GM04503 (cell line): ENCODE measurements at places on chromosomes 4 and X.

DNA sequence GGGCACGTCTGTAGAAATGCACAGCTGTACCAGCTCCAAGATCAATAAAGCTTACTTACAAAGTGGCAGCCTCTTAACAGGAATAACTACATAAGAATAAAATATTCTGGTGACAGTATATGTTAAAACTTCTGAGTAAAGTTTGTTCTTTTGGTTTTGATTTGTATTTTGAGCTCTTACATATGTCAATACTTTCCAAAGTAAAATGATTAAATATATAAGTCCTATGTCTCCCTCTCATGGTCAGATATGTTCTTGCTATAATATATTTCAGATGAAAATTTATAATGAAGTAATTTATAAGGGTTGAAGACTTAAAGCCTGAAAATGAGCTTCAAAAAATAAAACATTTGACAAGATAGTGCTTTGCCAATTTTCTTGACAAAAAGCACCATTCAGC, 254.4 kb downstream of the NPFFR2 start:
- no peak for DNase-seq

- DNase-seq = no peak
These were observed 449 bp downstream of the CTPS2 start for GRCh38 chrX:16711893-16712547.

GRCh38 chr4:120816296-120816965, 106.1 kb downstream of the PRDM5 start:
- DNase-seq = no peak

GRCh38 chrX:65712005-65712806, 44.8 kb downstream of the MSN start:
- DNase-seq = no peak

GRCh38 chr4:135741583-135741982, 1540.0 kb upstream of the PABPC4L start:
- no peak for DNase-seq

GRCh38 chr4:150038335-150039076, 39.7 kb upstream of the DCLK2 start:
- no peak for DNase-seq

DNA sequence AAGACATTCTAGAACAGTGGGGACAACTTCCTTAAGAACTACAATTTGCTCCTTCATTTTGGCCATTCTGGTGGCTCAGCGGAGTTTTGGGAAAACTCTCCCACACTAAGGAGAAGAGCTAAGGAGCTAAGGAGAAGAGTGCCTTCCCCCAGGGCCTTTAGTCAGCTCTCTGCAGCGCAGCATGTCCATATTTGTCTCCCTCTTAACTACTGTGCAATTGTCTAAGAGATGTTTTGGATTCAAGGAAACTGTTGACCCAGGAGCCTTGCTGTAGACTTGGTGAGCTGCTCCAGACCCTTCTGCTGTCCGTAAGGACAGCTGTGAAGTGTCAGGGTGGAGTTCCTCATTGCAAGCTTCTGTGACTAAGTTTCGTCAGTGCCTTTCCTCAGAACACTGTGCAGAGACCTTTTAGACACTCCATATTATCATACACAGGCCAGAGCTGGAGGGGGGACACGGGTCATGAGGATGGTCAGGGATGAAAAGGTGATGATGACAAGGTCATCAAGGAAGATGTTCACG, 179.0 kb downstream of the NHS start:
- no peak for DNase-seq

DNA sequence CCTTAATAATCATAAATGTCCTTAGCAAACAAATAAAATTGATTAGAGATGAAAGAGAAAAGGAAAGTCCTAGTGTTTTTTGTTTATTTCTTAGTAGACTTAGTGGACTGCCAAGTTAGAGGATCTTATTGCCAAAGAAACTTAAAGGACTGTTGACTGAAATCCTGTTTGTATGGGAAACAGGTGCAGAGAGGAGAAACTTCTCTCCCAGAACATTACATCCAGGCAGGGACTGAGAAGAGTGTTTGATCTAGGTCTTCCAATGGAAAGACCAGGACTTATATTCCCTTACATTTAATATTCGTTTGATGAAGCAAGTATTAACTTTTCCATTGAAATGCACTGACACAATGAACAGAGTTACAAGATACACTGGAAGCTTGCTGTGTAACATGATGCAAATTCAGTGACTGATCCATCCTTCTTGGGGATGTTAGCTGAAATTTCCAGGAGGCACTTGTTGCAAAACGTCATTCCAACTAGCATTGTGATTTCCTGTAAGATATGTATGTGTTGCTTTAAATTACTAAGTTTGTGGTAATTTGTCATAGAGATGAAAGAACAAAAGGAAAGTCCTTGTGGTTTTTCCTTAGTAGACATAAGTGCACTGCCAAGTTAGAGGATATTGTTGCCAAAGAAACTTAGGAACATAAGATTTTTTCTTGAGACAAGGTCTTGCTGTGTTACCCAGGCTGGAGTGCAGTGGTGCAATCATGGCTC, 505.6 kb downstream of the STIM2 start:
- DNase-seq = no peak

- no peak for DNase-seq
These were observed 231.7 kb upstream of the PGRMC2 start for GRCh38 chr4:128519163-128519830.

GRCh38 chr4:121408-122084, 2.8 kb upstream of the ZNF718 start:
- DNase-seq = no peak

DNA sequence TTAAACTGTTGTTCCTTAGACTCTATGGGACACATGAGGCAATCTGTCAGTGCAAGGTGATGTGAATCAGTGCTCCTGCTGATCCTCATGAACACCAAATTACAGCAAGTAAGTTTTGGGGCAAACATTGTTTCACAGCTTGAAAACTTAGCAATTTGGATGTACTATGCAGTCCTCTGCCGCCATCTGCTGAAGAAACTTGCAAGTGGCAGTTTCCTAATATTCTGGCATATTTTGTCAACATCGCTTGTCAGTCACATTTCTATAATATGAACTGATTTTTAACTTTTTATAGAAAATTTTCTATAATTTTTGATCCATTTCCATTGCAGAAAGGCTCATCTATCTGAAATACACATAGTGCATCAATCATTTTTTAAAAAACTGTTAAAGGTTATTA, 56.3 kb downstream of the ZAR1 start:
- no peak for DNase-seq

GRCh38 chr4:9933956-9934355, 87.3 kb downstream of the SLC2A9 start:
- DNase-seq = no peak

DNA sequence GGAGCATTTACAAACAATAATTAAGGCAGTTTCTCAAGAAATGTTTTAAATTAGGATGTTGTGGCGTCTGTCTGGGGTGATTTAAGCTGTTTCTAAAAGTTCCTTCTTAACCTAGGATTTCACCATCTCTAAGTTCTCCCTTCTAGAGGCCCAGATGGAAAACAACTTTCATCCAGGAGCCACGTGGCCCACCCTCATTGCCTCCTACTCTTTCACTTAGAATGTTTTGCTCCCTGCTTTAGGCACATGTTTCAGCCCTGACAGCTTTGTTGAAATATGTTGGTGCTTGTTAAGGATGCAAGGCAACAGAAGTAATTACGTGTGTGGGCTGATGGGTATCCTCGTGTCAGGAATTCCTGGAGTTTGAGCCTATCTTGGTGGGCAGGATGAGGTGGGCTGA, 131.3 kb downstream of the GUCY2F start:
- no peak for DNase-seq

GRCh38 chr4:109390115-109390768, 43.4 kb upstream of the SEC24B start:
- no peak for DNase-seq

DNA sequence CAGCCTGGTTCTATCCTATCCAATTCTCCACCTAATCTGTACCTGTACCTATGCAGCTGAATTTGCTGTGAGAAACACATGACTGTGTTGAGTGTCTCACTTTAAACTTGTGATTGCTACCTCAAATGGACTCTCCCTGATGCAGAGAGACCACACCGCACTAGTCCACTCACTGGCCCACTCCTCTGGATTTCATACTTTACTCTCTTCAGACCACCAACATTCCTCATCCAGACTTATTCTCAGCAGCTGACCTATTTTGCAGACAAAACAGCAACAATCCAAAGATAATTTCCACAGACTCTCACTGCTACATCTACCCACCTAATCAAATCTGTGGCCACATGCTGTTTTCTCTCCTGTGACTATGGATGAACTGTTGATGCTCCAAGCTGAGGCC, 45.2 kb downstream of the ACSL4 start:
- no peak for DNase-seq

DNA sequence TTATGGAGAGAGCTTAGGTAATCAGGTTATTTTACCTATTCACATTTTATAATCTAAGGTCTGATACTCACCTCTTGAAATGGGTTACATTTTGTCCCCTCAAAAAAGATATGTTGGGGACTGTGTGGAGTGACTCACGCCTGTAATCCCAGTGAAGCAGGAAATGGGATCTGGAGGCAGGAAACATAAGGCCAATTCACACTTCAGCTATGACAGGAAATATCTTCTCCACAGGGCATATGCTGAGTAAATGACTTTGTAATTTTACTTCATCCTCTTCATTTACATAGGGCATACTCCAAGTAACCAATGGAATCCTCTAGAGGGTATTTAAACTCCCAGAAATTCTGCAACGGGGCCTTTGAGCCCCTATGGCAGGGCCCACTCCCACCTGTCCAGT, 54.8 kb upstream of the ZMAT1 start:
- DNase-seq = no peak

DNA sequence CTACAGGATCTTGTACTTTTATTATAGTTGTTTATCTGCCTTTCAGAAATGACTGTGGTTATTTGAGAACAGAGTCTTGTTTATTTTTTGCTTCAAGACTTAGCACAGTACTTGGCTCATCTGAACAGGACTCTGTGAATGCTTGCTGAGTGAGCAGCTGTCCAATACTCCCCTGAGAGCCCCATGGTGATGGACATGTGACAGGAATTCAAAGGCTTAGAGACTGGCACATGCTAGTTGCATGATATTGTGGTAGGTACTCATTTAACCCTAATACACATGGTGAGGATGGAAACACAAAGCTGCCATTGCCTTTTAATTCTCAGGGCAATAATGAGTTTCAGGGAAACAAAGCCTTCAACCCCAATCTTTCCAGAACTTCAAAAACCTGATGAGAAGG, 97.3 kb downstream of the GEMIN8 start:
- no peak for DNase-seq

DNA sequence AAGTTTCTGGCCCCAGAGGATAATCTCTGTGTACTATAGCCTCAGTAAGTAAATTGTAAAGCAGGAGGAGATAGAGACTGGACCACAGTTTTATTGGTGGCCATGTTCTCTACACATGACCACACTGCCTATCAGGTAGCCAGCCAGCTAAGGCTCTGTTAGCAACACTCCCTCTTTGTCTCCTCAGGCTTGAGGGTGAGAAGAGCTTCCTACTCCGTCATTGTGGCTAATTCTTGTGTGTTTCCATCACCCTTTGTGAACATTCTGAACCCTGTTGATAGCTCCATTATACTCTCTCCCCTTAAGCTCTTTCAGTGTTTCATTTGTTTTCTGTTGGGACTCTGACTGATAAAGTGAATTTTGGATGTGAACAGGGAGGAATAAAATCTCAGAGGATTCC, 233.4 kb downstream of the CFAP299 start:
- no peak for DNase-seq

GRCh38 chr4:150569384-150569987, 12.5 kb upstream of the MAB21L2 start:
- no peak for DNase-seq

DNA sequence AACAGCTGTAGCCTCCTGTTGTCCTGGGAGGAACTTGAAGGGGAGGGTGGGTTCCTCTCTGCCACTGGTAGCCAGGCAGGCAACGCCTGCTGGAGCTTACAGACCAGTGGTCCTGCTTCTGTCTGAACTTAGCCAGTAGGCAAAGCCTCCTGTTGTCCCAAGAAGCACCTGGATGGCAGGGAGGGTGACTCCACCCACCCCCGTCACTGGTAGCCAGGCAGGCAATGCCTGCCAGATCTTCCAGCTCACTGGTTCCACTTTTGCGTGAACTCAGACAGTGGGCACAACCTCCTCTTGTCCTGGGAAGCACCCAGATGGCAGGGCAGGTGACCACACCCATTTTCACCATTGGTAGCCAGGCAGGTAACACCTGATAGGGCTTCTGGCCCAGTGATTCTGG, 203.5 kb upstream of the DIPK2B start:
- no peak for DNase-seq

GRCh38 chrX:107968623-107969022, 13.5 kb downstream of the TEX13B start:
- DNase-seq = no peak

DNA sequence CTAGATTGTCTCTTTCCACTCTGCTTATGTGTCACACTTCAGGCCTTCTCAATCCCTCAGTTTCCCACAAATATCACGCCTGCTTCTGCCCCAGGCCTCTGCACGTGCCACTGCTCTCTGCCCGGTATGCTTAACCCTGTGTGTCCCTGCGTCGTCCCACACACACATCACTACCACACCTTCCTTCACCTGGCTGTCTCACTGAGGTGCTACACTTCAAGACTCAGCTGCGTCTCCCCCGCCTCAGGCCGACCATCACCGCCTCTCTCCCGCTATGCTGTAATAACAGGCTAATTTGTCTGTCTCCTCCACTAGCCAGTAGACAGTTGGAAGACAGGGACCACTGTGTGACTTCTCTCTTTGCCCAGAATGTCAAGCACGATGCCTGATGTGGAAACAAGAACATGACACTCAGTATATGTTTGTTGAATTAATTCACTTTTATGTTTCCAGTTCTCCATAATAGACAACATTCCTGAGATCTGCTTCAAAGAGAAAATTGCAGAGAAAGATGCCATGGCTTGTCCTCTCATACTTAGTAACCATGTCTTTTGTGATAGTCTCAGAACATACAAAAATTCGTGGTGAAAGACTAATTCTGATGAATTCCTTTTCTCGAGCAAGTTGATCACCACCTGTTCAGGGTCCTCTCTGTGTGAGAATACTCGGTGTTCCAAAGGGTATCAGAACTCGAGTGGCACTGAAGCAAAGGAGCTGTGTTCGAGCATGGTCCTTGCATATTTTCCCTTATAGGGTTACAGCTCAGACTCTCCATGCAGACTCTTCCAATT, 54.2 kb downstream of the AFAP1 start:
- no peak for DNase-seq

DNA sequence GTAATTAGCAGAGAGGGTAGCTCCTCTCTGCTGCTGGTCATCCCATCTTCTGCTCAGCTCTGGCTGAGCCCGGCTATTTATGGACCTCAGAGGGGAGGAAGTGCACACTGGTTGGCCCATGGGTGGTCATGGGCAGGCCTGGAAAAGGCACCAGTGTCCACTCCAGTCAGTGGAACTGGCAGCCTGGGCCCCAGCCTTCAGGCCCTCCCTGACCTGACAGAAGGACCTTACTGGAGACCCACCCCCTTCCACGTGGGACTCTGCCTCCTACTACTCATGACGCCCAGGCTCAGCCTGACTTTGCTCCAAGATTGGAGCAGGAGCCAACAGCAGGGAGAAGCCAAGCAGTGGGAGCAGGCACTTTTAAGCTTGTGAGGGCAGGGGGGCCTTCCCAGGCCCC, 8.0 kb upstream of the ART3 start:
- no peak for DNase-seq

DNA sequence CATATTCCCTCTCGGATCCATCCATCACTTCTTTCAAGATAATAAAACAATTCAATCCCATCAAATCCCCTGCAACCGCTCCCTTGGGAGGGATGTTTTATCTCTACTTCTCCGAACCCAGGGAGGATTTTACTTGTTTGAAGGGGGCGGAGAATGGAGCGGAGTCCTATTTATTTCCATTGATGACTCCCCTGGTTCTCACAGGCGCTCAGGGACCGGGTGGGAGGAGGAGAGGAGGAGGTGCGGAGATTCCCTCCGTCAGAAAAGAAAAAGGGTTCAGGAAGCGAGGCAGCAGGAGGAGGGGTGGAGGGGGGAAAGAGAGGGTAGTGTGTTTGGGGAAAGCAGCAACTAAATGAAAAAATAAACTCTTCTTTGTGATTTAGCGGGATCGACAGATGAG, 2.1 kb downstream of the NDNF start:
- no peak for DNase-seq
